WTC11 (cell line): ENCODE measurements at places on chromosomes 16 and 17. TPM values are rescaled to one million over a fixed set of nuclear protein-coding genes. Genes with fewer than 3 reads are reported as not detected.

The COIL gene
- total RNA-seq: 22.6 to 23.5 TPM (median 23.4 TPM) in 3 replicates

The SLFN13 gene
- 19.7 to 22.1 TPM (median 20.8 TPM) in 3 replicates for total RNA-seq

The KRT36 gene
- not detected in 3 replicates for total RNA-seq

The TMEM208 gene
- total RNA-seq: 37.4 to 48.4 TPM (median 43.1 TPM) in 3 replicates

The CDH3 gene
- 128 to 142 TPM (median 136 TPM) in 3 replicates for total RNA-seq

The ULK2 gene
- total RNA-seq: 5.1 to 7.8 TPM (median 7.8 TPM) in 3 replicates

The NUPR1 gene
- total RNA-seq: 0.33 to 1.1 TPM (median 0.66 TPM) in 3 replicates

The HCRT gene
- total RNA-seq: not detected in 3 replicates

The EVPLL gene
- total RNA-seq: not detected in 3 replicates

The XAF1 gene
- total RNA-seq: 0.16 to 0.37 TPM (median 0.20 TPM) in 3 replicates
